Upper lobe of left lung (tissue), 6 donors: ENCODE measurements at places on chromosomes 3 and 15. TPM values are rescaled to one million over a fixed set of nuclear protein-coding genes. Genes with fewer than 3 reads are reported as not detected.
A peak's percentile ranks its signal among the peaks of the same experiment; 100 is the strongest.

EHHADH gene
- total RNA-seq: 13.1 TPM

PRICKLE2 gene
- total RNA-seq: 37.0 TPM

AMOTL2 gene
- total RNA-seq: 151 TPM

UBA3 gene
- 36.8 TPM for total RNA-seq

GRCh38 chr3:20637729-20638128, 451.7 kb upstream of the SGO1 start:
- H3K36me3 ChIP-seq: no peaks in the 10 kb centered on the region
- no peaks in the 10 kb centered on the region for H3K4me1 ChIP-seq
- H3K4me3 ChIP-seq: no peak overlapping the region
- H3K27ac ChIP-seq: no peak overlapping the region
- H3K27me3 ChIP-seq: no peaks in the 10 kb centered on the region

- peaks cover 50% of the 10 kb centered on the region for H3K36me3 ChIP-seq
- no peak overlapping the region for H3K27ac ChIP-seq
- H3K4me3 ChIP-seq: no peak overlapping the region
- no peak for DNase-seq
- H3K4me1 ChIP-seq: no peaks in the 10 kb centered on the region
Observed at GRCh38 chr3:38120693-38121450, 16.1 kb downstream of the ACAA1 start.

GRCh38 chr3:101521211-101521701, 8.2 kb upstream of the SENP7 start:
- H3K27me3 ChIP-seq: no peaks in the 10 kb centered on the region
- H3K4me1 ChIP-seq: peaks cover 8% of the 10 kb centered on the region
- no peak overlapping the region for H3K4me3 ChIP-seq
- H3K27ac ChIP-seq: no peak overlapping the region
- DNase-seq: no peak
- no peaks in the 10 kb centered on the region for H3K36me3 ChIP-seq

- no peak overlapping the region for H3K27ac ChIP-seq
- H3K4me3 ChIP-seq: no peak overlapping the region
- DNase-seq: no peak
- H3K36me3 ChIP-seq: no peaks in the 10 kb centered on the region
- no peaks in the 10 kb centered on the region for H3K4me1 ChIP-seq
Observed at GRCh38 chr3:101224739-101225138, 95.6 kb downstream of the IMPG2 start.

- no peaks in the 10 kb centered on the region for H3K27me3 ChIP-seq
- no peaks in the 10 kb centered on the region for H3K4me1 ChIP-seq
- no peaks in the 10 kb centered on the region for H3K36me3 ChIP-seq
Observed at GRCh38 chr3:104846270-104846669, 520.4 kb upstream of the ALCAM start.

GRCh38 chr3:23752126-23752525, 53.6 kb upstream of the UBE2E1 start:
- no peak overlapping the region for H3K4me3 ChIP-seq
- DNase-seq: peak; percentile 18
- H3K36me3 ChIP-seq: no peaks in the 10 kb centered on the region
- H3K27ac ChIP-seq: no peak overlapping the region
- H3K27me3 ChIP-seq: no peaks in the 10 kb centered on the region

DNA sequence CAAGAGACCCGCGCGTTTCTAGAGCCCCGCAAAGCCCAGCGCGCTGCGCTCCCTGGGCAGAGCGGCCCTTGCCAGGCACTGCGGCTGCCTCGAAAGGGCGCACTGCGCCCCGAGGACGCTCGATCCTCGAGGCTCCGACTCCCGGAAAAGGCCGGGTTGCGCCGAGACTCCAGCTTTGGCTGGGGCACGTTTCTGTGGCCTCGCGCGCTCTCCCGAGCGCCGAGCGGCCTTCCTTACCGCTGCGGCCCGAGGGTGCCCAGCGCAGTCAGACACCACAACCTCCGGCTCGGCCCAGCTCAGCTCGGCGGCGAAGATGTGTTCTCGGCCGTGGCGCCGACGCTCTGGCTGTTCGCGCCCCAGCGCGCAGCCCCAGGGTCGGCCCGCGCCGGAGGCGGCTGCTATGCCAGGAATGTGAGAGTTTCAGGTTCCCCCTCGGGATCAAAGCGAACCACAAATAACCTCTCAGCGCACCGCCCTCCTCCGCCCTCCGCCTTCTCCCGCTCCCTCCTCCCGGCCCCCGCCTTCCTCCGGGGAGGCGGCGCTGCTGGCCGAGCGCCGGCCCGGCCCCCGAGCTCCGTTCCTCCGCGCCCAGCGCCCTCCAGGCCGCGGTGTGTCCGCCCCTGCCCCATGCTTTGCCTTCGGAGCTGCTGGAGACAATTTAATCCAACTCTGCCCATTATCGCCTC, at the start of gene AMOTL2:
Gene AMOTL2 (minus strand): TSS at position 343 of the 686 bp plus-strand sequence. CDS start 3,014 bp downstream, outside the sequence.
- DNase-seq: peak; percentile 94
- H3K4me3 ChIP-seq: peak within 1 kb of the TSS; percentile 76
- peak within 1 kb of the TSS; percentile 100 for H3K27ac ChIP-seq
- H3K4me1 ChIP-seq: peaks cover 57% of the 10 kb centered on the region
- H3K36me3 ChIP-seq: peaks cover 21% of the 10 kb centered on the region

DNA sequence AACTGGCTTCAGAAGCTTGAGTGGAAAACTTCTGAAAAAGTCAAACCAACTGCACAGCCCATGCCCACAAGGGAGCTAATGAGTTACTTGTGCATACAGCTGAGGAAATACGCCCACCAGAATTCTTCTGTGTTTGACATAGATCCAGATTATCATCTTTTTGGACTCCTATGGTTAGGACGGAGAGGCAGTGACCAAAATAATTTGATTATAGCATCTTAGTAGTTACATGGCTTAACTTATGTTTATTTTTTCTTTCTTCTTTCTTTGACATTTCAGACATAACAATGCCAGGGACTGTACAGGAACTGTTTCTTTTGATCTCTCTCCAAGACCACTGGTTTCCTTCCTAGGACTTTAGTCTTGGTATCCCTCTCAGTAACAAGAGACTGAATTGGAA, 246.1 kb upstream of the RASGRP1 start:
- no peak overlapping the region for H3K27ac ChIP-seq
- no peaks in the 10 kb centered on the region for H3K4me1 ChIP-seq
- no peak for DNase-seq
- no peaks in the 10 kb centered on the region for H3K36me3 ChIP-seq
- H3K27me3 ChIP-seq: no peaks in the 10 kb centered on the region

GRCh38 chr3:42660131-42660715, 6.7 kb downstream of the ZBTB47 start:
- no peaks in the 10 kb centered on the region for H3K27me3 ChIP-seq
- H3K4me1 ChIP-seq: peaks cover 9% of the 10 kb centered on the region
- H3K4me3 ChIP-seq: no peak overlapping the region
- no peak for DNase-seq
- H3K36me3 ChIP-seq: peaks cover 23% of the 10 kb centered on the region
- no peak overlapping the region for H3K27ac ChIP-seq

GRCh38 chr3:30154853-30155252, 451.5 kb upstream of the TGFBR2 start:
- no peak overlapping the region for H3K4me3 ChIP-seq
- H3K36me3 ChIP-seq: no peaks in the 10 kb centered on the region
- H3K27me3 ChIP-seq: no peaks in the 10 kb centered on the region
- no peak overlapping the region for H3K27ac ChIP-seq
- no peaks in the 10 kb centered on the region for H3K4me1 ChIP-seq

DNA sequence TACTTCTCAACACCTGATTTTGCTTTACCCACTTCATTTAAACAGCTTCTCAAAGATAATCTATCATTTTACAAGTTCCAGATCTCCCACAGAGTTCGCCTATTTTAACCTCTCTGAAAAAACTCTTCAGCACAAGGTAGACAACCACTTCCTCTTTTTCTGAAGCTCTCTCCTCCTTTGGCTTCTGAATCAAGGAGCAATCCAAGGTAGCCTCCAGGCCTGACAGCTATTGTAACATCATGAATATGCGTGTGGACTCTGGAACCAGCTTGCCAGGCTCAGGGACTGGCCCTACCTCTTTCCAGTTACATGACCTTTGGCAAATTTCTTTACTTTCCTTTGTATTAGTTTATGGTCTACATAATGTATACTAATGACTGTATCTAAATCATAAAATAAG, 405.9 kb upstream of the ZNF385D start:
- DNase-seq: no peak
- no peak overlapping the region for H3K27ac ChIP-seq
- no peaks in the 10 kb centered on the region for H3K36me3 ChIP-seq

DNA sequence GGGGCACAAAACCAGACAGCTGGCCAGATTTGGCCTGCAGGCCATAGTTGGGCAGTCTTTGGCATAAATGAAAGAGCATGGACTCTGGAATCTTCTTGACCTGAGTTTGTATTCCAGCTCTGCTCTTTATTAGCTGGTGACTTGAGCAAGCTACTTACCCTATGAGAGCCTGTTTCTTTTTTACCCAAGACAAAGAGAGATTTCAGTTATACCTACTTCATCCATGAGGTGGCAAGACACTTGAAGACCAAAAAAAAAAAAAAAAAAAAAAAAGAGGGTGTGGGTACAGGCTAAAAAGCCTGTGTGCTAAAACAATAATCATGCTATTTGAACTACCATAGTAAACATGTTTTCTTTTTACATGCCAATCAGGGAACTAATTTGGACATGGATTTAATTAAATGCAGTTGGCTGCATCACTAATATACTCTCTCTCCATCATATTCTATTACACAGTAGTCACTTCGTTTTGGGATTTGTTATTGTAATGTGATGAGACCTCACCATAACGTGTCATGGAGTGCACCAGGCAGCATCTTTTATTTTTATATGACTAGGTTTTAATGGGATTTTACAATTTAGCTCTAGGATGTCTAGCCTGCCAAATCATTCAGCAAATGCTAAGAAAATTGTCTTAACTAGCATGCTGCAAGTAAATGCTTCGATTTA, 109.2 kb upstream of the FHIT start:
- H3K36me3 ChIP-seq: no peaks in the 10 kb centered on the region
- H3K4me3 ChIP-seq: no peak overlapping the region
- H3K27me3 ChIP-seq: no peaks in the 10 kb centered on the region
- no peaks in the 10 kb centered on the region for H3K4me1 ChIP-seq
- no peak for DNase-seq
- no peak overlapping the region for H3K27ac ChIP-seq

DNA sequence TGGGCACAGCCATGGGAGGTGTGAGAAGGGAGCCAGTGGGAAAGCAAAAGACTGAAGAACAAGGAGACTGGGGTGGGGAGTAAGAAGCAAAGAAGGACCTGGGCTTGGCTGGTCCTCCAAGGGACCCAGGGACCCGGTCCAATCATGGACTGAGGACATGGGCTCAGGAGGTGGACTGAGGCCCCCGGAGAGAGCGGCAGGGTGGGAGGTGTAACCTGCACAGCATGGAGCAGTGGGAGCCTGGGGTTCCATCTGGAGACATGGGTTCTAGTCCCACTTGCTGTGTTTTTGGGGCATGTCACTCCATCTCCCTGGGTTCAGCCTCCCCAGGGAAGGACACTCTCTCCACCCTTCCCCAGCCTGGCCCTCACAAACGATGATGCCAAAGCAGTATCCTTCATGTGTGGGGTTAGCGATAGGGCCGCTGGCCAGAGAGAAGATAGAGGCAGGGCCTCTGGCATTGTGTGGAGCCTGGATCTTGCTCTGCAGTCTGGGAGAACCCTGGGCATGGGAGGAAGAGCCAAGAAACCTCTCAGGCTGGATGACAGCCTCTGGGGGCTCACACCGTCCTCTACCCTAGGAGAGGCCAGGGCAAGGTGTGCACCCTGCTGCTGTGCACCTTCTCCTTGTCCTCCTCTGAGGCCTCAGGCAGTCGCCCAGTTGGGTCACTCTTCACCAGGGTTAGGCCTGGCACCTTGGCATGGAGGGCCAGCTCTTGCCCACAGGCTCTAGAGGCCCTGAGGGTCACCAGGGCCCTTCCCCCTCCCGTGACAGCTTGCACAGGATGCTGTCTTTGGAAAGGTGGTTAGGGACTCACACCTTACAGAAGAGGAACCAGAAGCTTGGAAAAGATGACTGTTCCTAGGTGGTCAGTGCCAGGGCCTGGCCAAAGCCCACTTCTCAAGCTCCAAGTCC, 26.0 kb downstream of the FBXW12 start:
- no peak overlapping the region for H3K4me3 ChIP-seq
- no peaks in the 10 kb centered on the region for H3K36me3 ChIP-seq
- H3K27me3 ChIP-seq: no peaks in the 10 kb centered on the region
- no peak overlapping the region for H3K27ac ChIP-seq
- DNase-seq: no peak

- DNase-seq: no peak
- no peak overlapping the region for H3K4me3 ChIP-seq
- no peak overlapping the region for H3K27ac ChIP-seq
Observed at GRCh38 chr3:24923570-24923969, 428.9 kb upstream of the THRB start.

DNA sequence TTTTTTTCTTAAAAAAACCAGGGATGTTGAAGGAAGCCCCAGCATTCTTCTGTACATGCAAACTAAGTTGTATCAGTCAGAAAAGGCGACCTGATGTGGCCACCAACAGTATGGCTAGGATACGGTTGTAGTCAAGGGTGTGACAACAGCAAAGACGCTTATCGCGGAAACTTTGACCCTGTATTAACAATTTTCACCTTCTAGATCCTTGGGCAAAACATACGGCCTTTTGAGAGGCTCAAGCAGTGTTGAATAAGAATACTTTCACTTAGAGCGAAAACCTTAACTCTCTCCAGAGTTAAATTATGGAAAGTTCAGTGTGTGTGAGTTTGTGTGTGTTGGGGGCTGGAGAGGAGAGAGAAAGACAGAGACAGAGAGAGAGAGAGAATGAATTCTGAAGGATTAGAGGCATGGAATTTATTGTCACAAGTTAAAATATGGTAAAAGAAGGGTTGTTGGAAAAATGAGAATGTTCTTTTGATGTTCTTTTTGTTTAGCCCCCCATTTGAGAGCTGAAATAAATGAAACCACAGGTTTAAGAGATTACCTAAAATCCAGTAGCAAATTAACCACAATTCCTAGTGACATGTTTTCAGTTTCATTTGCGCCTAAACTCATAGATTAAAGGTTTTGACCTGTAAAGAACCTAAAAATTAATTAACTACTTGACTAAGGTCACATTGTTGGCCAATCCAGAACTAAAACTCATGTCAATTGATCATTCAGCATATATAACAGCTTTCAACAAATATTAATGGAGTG, 9.2 kb downstream of the ALCAM start:
- H3K27ac ChIP-seq: no peak overlapping the region
- no peaks in the 10 kb centered on the region for H3K36me3 ChIP-seq
- H3K4me1 ChIP-seq: no peaks in the 10 kb centered on the region
- H3K4me3 ChIP-seq: no peak overlapping the region
- H3K27me3 ChIP-seq: no peaks in the 10 kb centered on the region

- no peak overlapping the region for H3K4me3 ChIP-seq
- H3K4me1 ChIP-seq: no peaks in the 10 kb centered on the region
- H3K27ac ChIP-seq: no peak overlapping the region
- no peaks in the 10 kb centered on the region for H3K36me3 ChIP-seq
Observed at GRCh38 chr15:73387507-73388255, 18.9 kb upstream of the HCN4 start.

DNA sequence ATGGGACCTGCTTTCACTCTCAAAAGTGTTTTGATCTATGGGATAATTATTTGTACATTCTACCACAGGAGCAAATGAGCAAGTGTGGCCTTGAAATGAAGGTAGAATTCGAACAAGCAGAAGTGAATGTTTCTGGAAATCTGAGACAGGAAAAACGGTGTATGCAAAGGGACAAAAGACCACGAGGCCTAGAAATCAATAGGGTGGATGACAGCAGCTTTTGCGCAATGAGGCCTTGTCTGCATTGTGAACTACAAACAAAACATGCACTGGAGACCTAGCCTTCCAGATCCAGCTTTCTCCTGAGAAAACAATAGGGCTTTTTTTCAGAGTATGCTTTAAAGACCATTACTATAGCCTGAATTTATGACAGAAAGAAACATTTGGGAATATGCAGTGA, 1137.0 kb downstream of the ROBO2 start:
- H3K4me1 ChIP-seq: no peaks in the 10 kb centered on the region
- no peak overlapping the region for H3K27ac ChIP-seq
- no peaks in the 10 kb centered on the region for H3K36me3 ChIP-seq
